ENCODE measurements at places on chromosomes 7 and 10. TPM values are rescaled to one million over a fixed set of nuclear protein-coding genes. Genes with fewer than 3 reads are reported as not detected.

DNA sequence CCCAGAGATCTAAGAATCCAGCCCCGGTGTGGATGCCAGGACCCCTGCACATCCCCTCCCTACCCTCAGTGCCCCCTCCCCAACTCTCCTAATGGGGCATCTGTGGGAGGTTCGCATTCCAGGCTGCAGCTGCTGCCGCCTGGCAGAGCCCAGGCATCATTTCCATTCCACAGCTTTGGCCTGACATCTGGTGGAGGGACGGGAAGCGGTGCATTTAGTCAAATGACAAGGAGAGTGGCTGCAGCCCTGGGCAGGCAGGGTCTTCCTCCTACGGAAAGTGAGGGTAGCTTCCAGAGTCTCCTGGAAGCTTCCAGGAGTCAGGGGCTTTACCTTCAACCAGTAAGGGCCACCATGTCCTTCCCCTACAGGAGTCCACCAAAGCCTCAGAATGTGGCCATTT, 30.8 kb downstream of the PRLHR start:
- H3K4me3 ChIP-seq, result no peak overlapping the region
- DNase-seq, result no peak
- H3K36me3 ChIP-seq, result no peaks in the 10 kb centered on the region
- H3K27me3 ChIP-seq, result peaks cover 34% of the 10 kb centered on the region
- H3K27ac ChIP-seq, result no peak overlapping the region

- no peak overlapping the region for H3K4me3 ChIP-seq
- no peaks in the 10 kb centered on the region for H3K36me3 ChIP-seq
- peaks cover 2% of the 10 kb centered on the region for H3K4me1 ChIP-seq
- H3K27ac ChIP-seq, result no peak overlapping the region
Measured at GRCh38 chr10:62907470-62908212, 91.5 kb upstream of the EGR2 start.

- peaks cover 4% of the 10 kb centered on the region for H3K27me3 ChIP-seq
- no peak overlapping the region for H3K27ac ChIP-seq
- H3K36me3 ChIP-seq, result no peaks in the 10 kb centered on the region
- DNase-seq, result no peak
- H3K4me1 ChIP-seq, result no peaks in the 10 kb centered on the region
Measured at GRCh38 chr10:27815846-27816245, 70.2 kb upstream of the MKX start.

DNA sequence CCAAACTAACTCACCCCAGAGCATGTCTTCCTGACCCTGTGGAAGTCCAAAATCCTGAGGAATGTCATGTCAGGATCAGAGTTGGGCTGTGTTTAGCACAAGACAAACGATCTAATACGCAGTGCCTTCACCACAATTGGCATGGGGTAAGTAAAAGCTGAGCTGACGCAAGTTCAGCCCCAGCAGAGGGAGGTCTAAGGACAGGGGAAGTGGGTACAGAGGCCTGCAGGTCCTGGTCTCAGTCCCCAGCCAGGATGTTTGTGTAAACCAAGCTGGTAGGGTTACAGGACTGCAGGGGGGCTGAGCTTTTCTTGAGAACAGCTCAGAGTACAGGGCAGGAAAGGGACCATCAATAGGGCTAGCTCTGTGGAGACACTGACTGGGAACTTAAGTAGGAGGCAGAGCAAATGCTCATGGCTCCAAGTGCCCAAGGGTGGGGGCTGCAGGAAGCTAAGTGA, 5.3 kb upstream of the KCNIP2 start:
- H3K4me1 ChIP-seq, result no peaks in the 10 kb centered on the region
- H3K27ac ChIP-seq, result no peak overlapping the region
- peaks cover 16% of the 10 kb centered on the region for H3K27me3 ChIP-seq
- no peak overlapping the region for H3K4me3 ChIP-seq

DNA sequence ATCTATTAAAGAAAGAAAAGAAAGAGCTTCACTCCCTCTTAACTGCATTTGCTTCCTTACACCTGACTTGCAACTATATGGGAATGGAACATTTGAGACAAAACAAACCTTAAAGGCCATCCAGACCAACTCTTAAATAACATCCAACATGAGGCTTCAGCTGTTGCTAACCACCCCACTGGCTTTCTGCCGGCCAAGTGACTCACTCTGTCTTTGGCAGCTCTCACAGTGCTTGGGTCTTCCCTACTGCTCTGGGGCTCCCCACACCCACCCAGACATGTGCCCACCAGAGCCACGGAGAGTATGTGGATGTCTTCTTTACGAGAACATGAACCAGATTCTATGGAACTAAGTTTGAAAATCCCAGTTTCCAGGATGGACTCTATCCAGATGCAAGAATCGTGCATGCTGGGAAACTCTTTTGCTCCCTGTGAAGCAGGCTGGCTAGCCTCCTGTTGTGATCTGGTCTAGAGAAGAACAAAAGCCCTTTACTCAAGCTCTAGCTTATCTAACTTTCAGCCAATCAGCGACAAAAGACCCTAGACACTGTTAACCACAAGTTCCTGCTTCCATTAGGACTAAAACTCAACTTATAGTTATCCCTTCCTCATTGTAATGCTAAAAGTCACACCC, 245.7 kb downstream of the TCERG1L start:
- no peak for DNase-seq
- H3K27ac ChIP-seq, result no peak overlapping the region
- peaks cover 7% of the 10 kb centered on the region for H3K27me3 ChIP-seq
- H3K36me3 ChIP-seq, result no peaks in the 10 kb centered on the region
- H3K4me3 ChIP-seq, result no peak overlapping the region
- peaks cover 1% of the 10 kb centered on the region for H3K4me1 ChIP-seq

GRCh38 chr10:85916994-85917573, 449.5 kb downstream of the GRID1 start:
- DNase-seq, result no peak
- H3K4me1 ChIP-seq, result peaks cover 17% of the 10 kb centered on the region
- H3K36me3 ChIP-seq, result no peaks in the 10 kb centered on the region
- no peak overlapping the region for H3K27ac ChIP-seq
- H3K27me3 ChIP-seq, result peaks cover 29% of the 10 kb centered on the region

- H3K36me3 ChIP-seq, result no peaks in the 10 kb centered on the region
- H3K27ac ChIP-seq, result no peak overlapping the region
- peaks cover 5% of the 10 kb centered on the region for H3K4me1 ChIP-seq
- no peaks in the 10 kb centered on the region for H3K27me3 ChIP-seq
- DNase-seq, result no peak
- no peak overlapping the region for H3K4me3 ChIP-seq
Measured at GRCh38 chr10:73979809-73980433, 18.0 kb upstream of the VCL start.

DNA sequence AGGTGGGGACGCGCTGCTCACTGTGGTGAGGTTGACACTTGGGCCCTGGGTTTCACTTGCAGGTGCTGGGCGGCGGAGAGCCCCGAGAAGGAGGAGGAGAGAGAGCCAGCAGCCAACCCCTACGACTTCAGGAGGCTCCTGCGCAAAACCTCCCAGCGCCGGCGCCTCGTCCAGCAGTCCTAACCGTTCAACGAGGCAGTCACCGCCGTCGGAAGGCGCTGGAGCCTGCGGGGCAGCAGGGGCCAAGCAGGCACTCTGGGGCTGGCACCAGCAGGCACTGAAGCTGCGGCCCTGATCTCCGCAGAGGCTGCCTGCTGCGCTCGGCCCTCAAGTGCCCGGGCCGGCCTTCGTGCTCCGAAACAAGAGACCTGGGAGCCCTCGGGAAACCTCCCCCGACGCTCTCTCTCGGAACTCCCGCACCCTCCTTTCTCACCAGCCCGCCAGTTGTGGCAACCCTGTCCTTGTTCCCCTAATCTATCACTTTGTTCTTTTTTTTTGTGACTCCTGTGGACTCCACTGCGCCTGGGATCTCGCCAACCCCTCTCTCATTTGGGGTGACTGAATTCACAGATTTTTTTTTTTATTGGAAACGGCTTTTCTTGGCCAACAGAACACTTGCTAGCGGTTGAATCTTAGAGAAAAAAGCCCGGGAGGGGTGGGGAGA, 4.7 kb upstream of the GAD2 start:
- no peaks in the 10 kb centered on the region for H3K27me3 ChIP-seq
- peaks cover 3% of the 10 kb centered on the region for H3K36me3 ChIP-seq
- no peak for DNase-seq
- no peak overlapping the region for H3K27ac ChIP-seq
- no peak overlapping the region for H3K4me3 ChIP-seq

DNA sequence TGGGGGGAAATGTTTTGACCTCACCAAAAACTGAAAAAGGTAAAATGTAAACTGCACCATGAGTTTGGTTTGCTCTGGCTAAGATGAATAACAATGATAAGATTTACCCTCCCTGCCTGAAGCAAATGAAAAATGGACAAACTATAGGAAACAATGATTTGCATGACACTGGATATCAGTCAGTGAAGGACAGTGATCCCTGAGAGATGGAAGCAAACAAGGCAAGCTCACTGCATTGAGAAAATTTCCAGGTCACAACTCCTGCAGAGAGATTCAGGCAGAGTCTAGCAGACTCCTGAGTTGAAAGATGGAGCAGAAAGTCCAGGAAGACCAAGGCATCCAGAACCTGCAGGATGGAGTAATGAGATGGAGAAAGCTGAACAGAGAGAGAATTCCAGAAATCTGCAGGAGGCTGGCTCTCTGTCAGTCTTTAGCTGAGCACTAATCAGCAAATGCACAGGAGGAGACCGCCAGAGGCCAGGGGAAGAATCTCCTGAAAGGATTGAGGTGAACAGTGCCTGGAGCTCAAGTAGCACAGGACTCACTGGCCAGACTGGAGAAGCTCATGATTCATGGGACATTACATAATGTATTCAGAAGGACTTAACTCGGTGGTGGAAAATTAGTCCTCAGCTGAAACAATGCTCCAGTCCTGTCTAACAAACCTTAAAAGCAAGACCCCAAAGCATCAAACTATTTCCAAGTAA, 51.2 kb upstream of the PALS2 start:
- no peaks in the 10 kb centered on the region for H3K4me1 ChIP-seq
- no peak for DNase-seq
- H3K36me3 ChIP-seq, result no peaks in the 10 kb centered on the region
- H3K27ac ChIP-seq, result no peak overlapping the region

- H3K4me3 ChIP-seq, result no peak overlapping the region
- no peak overlapping the region for H3K27ac ChIP-seq
- peaks cover 13% of the 10 kb centered on the region for H3K27me3 ChIP-seq
- no peaks in the 10 kb centered on the region for H3K4me1 ChIP-seq
- H3K36me3 ChIP-seq, result no peaks in the 10 kb centered on the region
Measured at GRCh38 chr7:39855325-39855674, 94.8 kb upstream of the CDK13 start.

- no peaks in the 10 kb centered on the region for H3K4me1 ChIP-seq
- no peak overlapping the region for H3K4me3 ChIP-seq
- peaks cover 1% of the 10 kb centered on the region for H3K27me3 ChIP-seq
- H3K27ac ChIP-seq, result no peak overlapping the region
Measured at GRCh38 chr10:57015187-57015586, 654.1 kb upstream of the ZWINT start.

DNA sequence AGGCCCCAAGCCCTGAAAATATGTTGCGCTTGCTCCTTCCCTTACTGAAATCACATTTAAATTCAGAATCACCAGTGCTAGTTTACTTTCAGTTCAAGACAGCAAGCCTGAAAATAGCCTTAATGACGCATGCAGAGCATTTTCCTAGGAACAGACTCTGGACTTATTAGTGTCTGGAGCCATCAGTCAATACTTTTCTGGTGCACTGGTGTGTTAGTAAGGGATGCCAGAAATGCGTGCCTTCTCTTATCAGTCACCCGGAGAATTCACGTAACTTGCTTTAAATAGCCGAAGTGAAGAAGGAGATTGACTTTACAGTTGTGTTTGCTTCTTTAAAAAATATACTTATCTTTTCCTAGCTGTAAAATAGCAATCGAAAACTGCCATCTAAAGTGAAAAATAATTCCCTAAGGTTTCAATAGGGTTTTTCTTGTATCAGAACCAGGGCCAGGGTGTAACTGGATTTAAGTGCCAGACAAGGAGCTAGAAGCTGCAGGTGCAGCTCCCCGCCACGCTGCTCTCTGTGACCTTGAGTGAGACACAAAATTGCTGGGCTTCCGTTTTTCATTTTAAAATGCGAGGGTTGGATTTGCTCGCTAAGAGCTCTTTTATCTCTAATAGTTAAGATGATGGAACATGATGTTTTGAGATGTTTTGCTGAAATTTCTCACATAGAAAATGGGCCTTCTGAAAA, 177.8 kb downstream of the NSUN6 start:
- no peak for DNase-seq
- peaks cover 10% of the 10 kb centered on the region for H3K4me1 ChIP-seq
- H3K27me3 ChIP-seq, result no peaks in the 10 kb centered on the region
- no peak overlapping the region for H3K4me3 ChIP-seq
- H3K36me3 ChIP-seq, result no peaks in the 10 kb centered on the region

- DNase-seq, result no peak
- no peak overlapping the region for H3K4me3 ChIP-seq
- H3K27me3 ChIP-seq, result no peaks in the 10 kb centered on the region
- peaks cover 9% of the 10 kb centered on the region for H3K36me3 ChIP-seq
Measured at GRCh38 chr7:155751409-155751808, 60.9 kb downstream of the SHH start.

GRCh38 chr10:70132098-70133029, at the start of gene AIFM2:
AIFM2 (minus strand) TSS chr10:70132825; CDS start chr10:70124084, 8,741 bp downstream.
- peak within 1 kb of the TSS; percentile 94 for H3K27ac ChIP-seq
- H3K36me3 ChIP-seq, result no peaks in the 10 kb centered on the region
- no peaks in the 10 kb centered on the region for H3K27me3 ChIP-seq
- H3K4me3 ChIP-seq, result peak within 1 kb of the TSS; percentile 90

ANKRD61 gene
- 0.29 TPM for total RNA-seq

VSTM4 gene
- 4.1 TPM for total RNA-seq

COL28A1 gene
- total RNA-seq, result 1.8 TPM

PGAM2 gene
- total RNA-seq, result 0.99 TPM
